Cerebellar cortex (tissue), 1 donor: ENCODE measurements at places on chromosomes 6 and 20.

- peak; percentile 72 for DNase-seq
These were observed 104.6 kb downstream of the DTD1 start for GRCh38 chr20:18692447-18692846.

GRCh38 chr6:52271852-52272460 is 12.6 kb downstream of the MCM3 start:
- DNase-seq = no peak

DNA sequence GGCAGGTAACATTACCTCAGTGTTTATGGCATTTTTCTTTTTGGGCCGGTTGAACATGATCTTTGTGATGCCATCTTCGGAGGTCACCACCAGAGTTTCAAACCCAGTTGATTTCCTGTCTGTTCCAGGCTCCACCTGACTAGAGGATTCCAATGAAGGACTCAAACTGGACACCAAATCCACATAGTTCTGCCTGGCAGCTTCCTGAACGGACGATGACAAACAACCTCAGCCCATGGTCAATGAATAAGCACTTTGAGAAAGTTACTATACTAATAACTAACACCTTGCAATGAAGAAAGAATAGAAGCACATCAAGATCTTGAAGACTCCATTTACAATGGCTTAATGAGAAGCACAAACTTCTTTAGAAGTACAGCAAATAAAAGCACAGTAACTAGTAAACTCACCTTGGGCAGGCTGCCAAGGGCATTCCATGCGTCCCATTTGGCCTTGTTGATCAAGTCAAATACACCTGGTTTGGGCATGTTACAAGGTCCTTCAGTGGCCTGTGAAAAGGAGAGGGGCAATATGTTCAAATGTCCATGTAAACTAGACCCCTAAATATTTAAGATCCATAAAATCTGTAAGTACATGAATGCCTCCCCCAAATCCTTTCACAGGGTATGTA is 4.9 kb downstream of the ECI2 start:
- DNase-seq = no peak

- no peak for DNase-seq
These were observed 117.0 kb upstream of the OGFRL1 start for GRCh38 chr6:71171497-71172070.

GRCh38 chr20:40890635-40891034 is 138.0 kb upstream of the TOP1 start:
- no peak for DNase-seq

DNA sequence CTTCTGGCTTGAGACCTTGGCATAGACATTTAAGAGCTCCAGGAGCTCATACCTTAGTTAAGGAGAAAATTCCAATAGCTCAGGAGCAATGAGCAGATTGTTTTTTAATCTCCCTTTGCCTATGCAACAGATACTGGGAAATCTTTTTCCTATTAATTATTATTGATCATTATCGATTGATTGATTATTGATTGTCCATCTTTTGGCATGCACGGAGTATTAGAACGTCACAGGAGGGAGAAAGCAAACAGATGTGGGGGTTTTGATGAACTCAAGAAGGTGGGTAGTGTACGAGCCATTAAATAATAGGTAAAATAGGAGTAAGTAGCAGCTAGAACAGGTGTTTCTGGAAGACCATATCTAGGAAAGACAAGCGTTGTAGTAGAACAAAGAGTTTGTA is 205.0 kb downstream of the DOK5 start:
- no peak for DNase-seq

- DNase-seq = peak; percentile 90
These were observed 381.9 kb downstream of the C6orf118 start for GRCh38 chr6:164927288-164928056.

GRCh38 chr20:44765701-44766347 is 20.2 kb downstream of the KCNK15 start:
- no peak for DNase-seq

GRCh38 chr20:62104234-62104789 is 18.0 kb upstream of the LSM14B start:
- DNase-seq = no peak

- no peak for DNase-seq
These were observed 227.0 kb upstream of the PMEPA1 start for GRCh38 chr20:57936636-57937385.

- no peak for DNase-seq
These were observed 20.2 kb upstream of the SLC22A3 start for GRCh38 chr6:160327981-160328380.

DNA sequence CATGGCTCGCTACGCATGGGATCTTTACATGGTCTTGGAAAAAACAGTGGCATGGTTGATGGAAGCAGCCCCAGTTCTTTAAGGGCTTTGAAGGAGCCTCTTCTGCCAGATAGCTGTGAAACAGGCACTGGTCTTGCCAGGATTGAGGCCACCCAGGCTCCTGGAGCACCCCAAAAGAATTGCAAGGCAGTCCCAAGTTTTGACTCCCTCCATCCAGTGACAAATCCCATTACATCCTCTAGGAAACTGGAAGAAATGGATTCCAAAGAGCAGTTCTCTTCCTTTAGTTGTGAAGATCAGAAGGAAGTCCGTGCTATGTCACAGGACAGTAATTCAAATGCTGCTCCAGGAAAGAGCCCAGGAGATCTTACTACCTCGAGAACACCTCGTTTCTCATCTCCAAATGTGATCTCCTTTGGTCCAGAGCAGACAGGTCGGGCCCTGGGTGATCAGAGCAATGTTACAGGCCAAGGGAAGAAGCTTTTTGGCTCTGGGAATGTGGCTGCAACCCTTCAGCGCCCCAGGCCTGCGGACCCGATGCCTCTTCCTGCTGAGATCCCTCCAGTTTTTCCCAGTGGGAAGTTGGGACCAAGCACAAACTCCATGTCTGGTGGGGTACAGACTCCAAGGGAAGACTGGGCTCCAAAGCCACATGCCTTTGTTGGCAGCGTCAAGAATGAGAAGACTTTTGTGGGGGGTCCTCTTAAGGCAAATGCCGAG is 78.2 kb downstream of the ASXL1 start:
- DNase-seq = no peak

GRCh38 chr6:87375315-87375714 is 30.7 kb downstream of the C6orf163 start:
- no peak for DNase-seq

DNA sequence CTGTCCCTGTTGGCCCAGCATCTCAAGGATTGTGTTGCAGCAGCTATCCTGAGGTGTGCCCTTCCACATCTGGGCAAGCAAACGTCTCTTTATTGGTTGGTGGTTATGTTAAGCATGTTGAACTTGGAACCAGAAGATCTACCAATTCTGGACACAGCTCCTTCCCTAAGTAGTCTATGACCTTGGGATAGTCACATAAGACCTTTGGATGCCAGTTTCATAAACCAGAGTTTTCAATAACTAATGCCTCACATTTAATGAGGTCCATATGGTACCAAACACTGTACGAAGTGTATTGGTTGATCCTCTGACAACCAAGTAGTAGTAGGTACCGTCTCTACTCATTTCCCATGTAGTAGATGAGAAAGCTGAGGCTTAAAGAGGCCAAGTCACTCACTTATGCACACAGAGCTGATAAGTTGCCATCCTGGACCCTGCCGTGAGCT is 3.7 kb downstream of the CYP24A1 start:
- DNase-seq = no peak

- DNase-seq = no peak
These were observed 173.5 kb downstream of the SLC35F1 start for GRCh38 chr6:118080547-118080946.

DNA sequence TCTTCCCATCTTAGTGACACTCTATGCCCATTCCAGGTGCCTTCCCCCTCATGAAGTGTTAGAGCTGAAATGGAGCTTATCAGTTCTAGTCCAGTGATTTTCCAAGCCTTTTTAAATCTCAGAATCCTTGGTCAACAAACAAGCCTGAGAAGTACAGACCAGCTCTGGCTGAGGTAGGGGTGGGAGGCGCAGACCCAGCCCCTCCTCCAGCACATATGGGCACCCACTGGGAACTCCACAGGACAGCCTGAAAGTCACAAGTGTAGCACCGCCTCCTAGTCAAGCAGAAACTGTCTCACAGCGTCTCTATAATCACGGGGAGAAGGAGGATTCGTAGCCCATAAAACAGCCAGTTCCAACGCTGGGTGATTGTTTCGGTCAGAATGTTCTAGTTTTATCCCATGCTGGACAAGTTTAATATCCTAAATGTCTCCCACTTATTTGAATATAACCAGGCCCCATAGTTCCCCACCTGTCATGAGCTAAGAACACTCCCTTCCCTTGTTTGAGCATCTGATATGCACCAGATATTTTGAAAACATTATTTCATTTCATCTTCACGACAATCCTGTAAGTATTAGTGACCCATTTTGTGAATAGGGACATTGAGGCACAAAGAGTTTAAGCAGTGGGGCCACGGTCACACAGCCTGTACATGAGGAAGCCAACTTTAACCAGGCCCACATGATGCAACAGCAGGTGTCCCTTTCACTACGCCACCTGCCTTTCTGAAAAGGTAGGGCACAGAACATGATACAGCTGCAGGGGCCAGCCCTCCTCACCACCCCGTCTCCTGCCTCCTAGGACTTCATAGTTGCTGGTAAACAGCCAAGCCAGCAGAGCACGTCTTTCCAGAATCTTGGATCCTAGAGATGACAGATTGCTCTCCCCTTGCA is 40.1 kb downstream of the TRAF3IP2 start:
- no peak for DNase-seq

DNA sequence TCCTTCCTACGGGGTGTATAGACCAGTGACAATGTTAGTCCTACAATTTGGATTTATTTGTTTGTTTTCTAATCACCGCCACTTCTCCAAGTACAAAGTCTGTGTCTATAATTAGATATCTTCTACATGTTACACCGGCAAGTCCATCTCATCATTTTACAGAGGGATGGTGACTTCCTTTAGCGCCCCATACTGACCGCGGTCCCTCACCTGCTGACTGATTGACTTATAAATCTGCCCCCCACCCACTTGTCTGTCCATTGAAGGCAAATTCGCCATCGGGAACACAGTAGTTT is 8.9 kb upstream of the NR2E1 start:
- DNase-seq = no peak

- no peak for DNase-seq
These were observed 5.0 kb upstream of the LSM14B start for GRCh38 chr20:62117362-62117646.

DNA sequence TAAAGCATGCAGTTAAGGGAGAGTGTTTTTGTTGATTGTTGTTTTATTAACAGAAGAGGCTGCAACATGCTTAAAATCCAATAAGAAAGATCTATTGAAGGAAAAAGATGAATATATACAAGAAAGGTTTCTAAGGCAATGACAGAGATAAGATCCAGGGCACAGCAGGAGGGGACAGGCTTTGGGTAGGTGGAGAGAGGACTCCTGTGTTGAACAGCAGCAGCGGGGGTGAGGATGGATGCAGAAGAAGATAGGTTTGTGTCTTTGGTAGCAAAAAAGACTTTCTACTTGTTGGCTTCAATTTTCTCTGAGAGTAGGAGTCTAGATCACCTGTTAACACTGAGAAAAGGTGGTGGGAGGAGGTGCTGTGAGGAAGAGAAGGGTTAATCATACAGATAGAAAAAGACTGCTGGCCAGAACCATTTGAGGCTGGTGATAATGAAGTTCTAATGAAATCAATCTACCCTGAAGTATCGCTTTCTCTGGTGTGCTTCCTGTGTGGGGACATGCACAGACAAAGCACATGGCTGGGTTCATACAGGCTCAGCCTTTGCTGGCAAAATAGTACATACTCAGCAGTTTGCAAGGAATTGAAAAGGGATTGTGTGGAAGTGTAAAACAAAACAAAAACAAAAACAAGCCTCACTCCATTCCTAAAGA is 17.2 kb upstream of the DST start:
- DNase-seq = no peak

GRCh38 chr20:50501972-50502745 is 8.0 kb upstream of the PTPN1 start:
- no peak for DNase-seq

DNA sequence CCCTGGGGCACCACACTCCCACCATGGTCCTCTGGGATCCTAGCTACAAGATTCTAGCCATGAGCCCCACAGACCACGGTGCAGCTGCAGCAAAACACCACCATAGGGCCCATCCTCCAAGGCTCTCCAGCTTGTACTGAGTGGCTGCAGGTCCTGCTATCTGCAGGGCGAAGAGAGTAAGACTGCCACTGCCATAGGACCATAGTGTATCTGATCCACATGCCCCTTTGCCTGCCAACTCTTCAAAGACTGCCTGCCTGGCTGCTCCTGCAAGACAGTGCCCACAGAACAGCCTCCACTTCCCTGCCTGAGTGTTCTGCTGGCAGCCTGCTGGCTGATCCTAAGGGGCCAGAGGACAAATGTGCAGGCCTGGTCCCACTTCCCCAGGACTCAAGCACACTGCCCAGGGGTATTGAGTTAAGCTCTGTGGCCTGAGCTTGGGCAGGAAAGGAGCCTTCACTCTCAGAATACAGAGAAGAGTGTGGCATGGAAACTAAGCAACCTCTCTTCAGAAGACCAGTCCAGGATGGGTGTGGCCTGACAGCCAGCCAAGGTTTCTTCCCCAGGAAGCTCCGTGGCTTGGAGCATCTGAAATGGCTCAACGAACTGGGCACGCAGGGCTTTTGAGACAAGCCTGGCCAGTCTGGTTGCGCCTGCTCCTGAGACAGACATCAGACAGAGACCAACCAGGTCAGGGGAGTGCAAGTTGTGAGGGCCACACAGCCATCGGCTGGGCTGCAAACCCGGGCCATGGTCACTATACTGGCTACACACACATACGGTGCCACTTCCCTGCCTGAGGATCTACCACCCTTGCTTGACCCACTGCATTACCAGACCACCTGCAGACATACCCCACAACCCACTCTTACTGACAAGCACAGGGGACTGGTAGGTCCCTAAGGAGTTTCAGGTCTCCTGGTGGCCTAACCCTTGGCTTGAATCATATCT is 54.5 kb downstream of the RNGTT start:
- DNase-seq = no peak

GRCh38 chr6:63615590-63615989 is 20.0 kb upstream of the PHF3 start:
- DNase-seq = no peak

GRCh38 chr6:13917141-13917540 is 7.6 kb upstream of the RNF182 start:
- no peak for DNase-seq

DNA sequence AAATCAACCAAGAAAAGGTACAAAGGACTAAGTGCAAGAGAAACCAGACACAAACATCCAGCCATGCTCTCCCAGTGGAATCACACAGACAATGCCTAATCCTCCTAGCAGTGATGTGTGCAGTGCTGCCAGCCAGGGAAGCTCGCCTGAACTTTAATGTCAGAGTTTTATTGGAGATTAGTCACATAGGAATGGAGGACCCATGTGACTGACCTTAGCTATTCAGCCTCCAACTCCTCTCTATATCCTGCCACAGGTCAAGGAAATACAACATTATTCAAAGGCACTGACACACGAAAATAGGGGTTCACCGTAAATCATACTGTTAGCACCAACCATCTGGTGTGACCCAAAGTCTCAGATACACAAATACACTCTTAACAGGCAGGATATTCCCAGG is 684.6 kb downstream of the DOK5 start:
- no peak for DNase-seq

- DNase-seq = no peak
These were observed 52.2 kb downstream of the RREB1 start for GRCh38 chr6:7159790-7160525.

- no peak for DNase-seq
These were observed 59.1 kb upstream of the NEDD9 start for GRCh38 chr6:11291582-11291981.
